ENCODE measurements at places on chromosomes 5 and 9.

DNA sequence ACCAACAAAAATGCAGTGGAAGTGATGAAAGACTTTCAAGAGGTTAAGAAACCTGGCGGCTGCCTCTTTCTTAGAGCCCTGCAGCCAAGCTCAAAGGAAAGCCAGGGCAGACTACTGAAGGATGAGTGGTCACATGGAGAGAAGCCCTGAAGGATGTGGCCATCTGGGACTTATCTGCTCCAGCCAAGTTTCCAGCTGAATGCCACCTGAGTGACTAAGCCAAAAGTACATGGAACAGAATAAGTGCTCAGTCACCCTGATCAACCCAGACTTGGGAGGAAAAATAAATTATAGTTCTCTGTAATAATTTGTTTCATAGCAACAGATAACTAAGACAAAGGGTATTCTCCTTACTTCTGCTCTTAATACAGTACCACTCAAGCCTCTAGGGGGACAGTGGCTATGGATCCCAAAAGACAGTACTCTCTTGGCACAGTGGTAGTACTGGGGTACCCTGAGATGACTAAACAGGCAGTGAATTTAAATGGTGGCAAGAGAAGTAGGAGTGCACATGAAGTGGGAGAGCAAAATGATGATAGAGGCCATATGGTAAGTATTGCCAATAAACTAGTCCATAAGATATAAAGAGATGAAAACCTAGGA lies 182.3 kb downstream of the ELAVL2 start:
- DNase-seq, result no peak

DNA sequence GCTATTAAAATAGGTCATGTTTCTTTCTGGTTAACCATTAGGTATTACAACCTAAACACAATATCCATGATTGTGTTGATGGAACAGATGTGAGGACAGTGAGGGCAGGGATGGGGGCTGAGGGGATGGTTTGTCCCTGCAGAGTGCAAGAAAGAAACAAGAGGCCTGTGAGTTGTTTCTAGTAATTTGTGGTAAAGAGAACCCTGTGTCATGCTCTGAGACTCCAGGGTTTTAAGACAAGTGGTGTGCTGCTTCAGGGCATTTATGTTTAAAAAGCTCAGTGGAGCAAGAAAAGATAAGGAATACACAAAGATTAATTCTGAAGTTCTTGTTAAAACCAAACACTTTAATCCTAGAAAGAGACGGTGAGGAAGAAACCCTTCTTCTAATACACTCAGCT lies 656.5 kb downstream of the TLE1 start:
- no peak for DNase-seq

GRCh38 chr9:69885474-69885929 lies 64.9 kb downstream of the CFAP95 start:
- no peak for DNase-seq

- no peak for DNase-seq
Measured at GRCh38 chr9:98906273-98907040, 37.2 kb upstream of the COL15A1 start.

DNA sequence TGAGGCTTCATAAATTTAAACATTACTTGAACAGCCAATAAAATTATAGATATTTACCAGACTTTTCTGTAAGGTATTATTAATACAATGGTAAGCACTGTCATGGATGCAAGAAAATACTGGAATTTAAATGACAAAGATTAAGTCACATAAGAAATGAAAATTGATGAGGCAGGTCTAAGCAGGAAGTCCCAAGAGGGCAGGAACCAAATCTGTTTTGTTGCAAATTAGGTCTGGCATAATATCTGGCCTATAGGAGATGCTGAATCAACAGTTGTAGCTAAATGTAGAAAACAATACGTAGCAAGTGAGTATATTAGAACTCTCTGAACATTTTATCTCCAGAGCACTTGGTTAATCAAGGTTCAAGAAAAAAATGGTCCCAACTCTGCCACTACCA lies 142.5 kb downstream of the EBF1 start:
- no peak for DNase-seq

DNA sequence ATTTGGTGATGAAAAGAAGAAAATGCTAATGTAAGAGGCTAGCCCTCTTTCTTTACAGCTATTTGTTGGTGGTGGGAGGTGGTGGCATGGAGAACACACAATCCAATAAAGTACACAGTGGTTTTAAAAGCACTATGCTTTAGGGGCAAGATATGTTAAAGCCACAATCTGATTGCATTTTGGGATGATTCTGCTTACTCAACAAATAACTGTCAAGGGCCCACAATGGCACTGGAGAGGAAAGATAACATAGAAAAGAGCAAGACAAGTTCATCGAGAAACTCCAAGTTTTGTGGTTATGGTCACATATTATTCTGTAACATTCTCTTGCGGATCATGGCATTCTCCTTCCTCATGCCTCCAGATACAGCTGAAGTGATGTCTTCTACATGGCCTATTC lies 38.8 kb downstream of the OTP start:
- DNase-seq, result no peak

DNA sequence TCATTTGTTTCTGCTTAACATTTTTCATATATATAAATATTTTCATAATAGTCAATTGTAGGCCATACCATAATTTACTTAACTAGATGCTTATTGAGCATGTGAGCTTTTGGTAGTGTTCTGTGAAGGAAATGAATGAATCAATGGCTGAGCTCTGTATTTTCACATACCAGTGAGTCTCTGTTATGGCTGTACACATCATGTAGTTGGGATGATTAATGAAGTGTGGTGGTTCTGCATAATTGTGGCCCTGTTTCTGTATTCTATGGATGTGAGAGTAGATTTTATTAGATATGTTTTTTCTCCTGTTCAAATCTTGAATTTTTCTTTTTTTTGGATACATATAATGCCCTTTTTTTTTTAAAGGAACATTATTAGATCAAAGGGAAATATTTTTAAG lies 56.2 kb downstream of the CTNNA1 start:
- DNase-seq, result no peak

- no peak for DNase-seq
Measured at GRCh38 chr5:751496-751895, 33.0 kb downstream of the ZDHHC11B start.

- no peak for DNase-seq
Measured at GRCh38 chr5:176818391-176819098, 8.2 kb downstream of the UNC5A start.

GRCh38 chr9:70601000-70601951 lies 186.8 kb upstream of the KLF9 start:
- DNase-seq, result no peak

DNA sequence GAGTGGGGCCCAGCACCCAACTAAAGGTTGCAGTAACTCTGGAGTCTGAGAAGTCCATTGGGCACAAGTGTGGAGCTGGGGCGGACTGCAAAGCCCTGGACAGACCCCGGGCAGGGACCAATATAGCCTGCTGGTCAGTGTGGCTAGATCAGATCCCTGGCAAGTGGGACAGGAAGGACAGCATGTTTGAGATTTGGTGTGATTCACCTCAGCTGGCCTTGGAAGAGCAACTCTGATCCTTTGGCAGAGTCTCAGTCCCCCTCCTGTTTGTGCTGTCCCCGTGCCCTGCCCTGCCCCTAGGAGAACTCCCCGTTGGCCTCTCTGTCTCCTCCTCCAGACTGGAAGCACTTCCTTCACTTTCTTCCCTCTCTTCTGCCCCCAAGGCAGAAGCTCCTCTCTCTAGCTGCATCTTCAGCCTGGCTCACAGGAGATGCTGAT lies 255.3 kb downstream of the FSTL4 start:
- DNase-seq, result no peak

DNA sequence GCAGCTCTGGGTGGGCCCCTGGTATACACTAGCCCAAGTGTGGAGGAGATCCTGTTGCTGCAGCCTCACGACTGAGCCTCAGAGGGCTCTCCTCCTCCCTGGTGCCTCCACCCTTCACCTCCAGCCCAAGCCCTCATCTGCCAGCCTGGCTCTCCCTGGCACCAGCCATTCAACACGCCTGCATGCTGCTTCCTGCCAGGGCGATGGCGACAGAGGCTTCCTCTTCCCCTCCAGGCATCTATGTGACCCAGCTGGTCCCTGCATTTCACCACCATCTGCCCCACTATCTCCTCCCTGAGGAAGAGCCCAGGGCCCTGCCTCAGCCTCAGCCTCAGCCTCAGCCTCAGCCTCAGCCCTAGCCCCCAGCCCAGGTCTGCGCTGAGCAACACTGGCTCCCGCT lies 54.8 kb upstream of the ANGPTL2 start:
- no peak for DNase-seq

- no peak for DNase-seq
Measured at GRCh38 chr5:164651546-164652275, 1146.3 kb downstream of the MAT2B start.

- no peak for DNase-seq
Measured at GRCh38 chr9:15529566-15530324, 19.0 kb upstream of the PSIP1 start.

- no peak for DNase-seq
Measured at GRCh38 chr9:118928722-118929121, 440.5 kb downstream of the BRINP1 start.

DNA sequence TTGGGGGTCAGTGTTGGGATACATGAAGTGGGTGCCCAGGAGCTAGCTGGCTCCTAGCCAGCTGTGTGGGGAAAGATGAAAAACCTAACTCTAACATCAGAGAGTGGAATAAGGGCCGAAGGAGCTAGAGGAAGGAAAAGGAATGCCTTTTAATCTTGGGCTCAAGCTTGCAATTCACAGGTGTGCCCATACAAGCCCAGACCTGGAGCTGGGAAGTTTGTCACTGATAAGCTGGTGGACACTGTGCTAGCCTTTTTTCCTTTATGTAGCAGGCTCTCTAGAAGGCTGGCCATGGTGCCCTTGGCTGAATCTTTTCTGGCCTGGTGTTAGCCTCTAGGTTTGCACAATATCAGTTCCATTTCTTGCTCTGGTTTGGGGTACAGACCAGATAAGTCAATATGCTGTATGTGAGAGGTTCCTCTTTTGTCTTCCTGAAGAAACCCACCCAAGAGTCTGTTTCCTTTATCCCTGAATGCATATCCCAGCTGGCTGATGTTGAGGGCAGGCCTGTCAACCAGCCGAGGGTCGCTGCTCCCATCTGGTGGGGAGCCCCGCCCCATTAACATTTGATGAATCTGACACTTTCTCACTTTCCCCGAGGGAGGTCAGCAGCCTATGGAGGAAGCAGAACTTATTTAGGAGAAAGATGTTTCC lies 92.4 kb upstream of the CXCL14 start:
- DNase-seq, result no peak

GRCh38 chr5:126819253-126819652 lies 42.3 kb downstream of the LMNB1 start:
- DNase-seq, result no peak

DNA sequence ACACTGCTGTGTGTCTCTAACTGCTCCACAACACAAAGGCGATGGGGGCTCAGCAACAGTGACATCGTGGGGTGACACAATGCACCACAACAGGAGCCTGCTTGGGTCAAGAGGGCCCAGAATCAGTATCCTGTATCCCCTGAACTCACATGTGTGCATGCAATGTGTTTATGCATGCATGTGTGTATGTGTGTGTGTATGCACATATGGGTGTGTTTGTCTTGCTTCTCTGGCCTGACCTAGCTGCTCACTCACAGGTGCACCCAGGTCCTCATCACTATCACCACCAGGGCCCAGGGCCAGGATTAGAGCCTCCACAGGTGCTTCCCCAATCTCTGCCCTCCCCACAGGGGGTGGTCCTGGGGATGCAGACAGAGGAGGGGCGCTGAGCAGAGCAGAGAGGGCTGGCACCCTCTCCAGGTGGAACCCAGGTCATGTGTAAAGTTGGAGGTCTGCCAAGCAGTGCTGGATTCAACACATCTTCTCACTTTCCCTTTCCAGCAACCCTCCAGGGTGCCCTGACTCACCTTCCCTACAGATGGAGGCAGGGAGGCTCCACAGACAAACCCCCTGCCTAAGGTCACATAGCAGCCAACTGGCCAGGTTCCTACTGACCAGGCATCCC lies 18.1 kb upstream of the ZNF484 start:
- no peak for DNase-seq

- DNase-seq, result no peak
Measured at GRCh38 chr5:177393206-177393765, 7.2 kb downstream of the PFN3 start.

GRCh38 chr5:126965061-126965475 lies 65.3 kb downstream of the MARCHF3 start:
- DNase-seq, result no peak

DNA sequence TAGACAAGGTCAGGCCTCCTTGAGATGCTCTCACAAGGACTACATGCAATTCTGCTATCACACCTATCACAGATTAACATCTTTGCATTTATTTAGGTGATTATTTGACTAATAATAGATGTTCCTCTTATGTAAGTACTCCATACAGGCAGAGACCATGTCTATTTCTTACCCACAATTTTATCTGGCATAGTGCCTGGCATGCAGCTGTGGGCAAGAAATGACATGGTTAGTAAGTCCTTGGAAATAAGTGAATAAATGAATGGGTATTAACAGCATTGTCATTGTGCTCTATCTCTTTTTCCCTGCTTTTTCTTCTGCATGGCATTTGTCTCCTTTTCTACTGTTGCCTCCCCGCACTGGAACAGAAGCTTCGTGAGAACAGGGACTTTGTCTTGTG lies 49.4 kb downstream of the SLC22A5 start:
- no peak for DNase-seq

DNA sequence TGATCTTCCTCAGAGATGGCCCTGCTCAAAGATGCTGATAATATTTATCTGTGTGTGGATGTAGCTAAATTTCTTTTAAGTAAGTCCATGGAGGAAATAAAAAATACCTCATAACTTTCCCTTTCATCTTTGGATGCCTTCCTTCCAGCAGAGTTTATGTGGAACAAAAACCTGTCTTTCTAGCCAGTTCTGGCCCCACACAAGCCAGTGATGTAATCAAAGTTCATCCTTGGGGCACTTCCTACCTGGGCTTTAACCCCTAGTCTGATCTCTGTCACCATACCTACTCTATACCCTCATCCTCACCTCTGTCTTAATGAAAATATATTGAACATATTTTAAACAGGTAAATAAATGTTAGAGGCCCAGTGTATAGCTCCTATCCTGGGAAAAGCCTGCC lies 39.8 kb upstream of the RASGRF2 start:
- no peak for DNase-seq

DNA sequence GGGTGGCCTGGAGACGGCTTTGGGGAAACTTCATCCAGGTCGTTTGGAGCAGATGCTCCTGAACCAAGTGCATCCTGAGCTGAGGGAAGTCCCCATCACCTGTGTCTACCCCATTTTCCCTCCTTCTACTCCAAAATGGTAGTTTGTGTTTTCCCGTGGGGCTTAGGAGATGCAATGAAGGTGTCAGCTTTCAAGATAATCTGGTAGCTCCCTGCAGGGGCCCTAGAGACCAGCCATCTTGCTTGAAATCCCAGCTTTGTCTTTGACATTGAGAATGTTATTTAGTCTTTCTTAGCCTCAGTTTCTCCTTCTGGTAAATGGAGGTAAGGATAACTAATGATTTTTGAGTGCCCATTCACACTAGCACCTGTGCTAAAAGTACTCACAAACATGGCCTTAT lies 77.4 kb downstream of the WWC1 start:
- no peak for DNase-seq

Data from germinal center (tissue), 1 donor.